ENCODE measurements at places on chromosomes 5 and 9.

GRCh38 chr5:54460181-54460919, 4.9 kb downstream of the HSPB3 start:
- peak; percentile 68 for DNase-seq

DNA sequence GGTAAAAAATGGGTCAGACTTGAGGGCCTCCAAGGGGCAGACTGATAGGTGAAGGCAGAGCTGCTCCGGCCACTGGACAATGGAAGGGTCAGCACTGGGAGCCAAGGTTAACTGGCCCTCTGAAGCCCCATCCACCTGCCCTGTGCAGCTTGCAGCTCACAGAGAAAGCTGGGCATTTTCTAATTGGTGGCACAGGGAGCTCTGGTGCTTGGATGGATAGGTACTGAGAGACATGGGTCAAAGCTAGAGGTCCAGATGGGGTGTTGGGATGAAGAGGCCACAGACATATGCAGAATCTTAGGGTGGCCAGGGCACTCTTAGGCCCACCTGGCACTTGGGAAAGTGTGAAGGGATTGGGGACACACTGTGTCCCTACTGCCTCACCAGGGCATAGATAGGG, 29.5 kb upstream of the SARDH start:
- DNase-seq: no peak

DNA sequence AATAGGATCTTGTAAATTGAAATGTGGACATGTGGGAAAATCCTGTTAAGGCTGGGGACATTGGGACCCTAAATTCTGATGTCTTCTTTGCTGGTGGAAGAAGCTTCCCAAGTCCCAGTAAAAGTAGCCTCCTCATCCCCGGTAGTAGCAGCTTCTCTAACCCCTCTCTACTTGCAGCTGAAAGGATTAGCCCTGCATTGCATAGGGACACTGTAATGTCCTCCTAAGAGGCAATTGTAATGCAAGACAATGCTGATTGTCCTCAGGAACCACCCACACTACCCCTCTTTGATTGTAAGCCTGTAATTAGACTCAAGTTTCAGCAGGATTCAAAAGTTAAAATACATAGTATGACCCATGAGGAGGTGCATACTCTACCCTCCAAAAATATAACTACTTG, 1938.4 kb upstream of the C9orf72 start:
- no peak for DNase-seq

GRCh38 chr5:15168358-15168757, 296.8 kb upstream of the ANKH start:
- DNase-seq: no peak

DNA sequence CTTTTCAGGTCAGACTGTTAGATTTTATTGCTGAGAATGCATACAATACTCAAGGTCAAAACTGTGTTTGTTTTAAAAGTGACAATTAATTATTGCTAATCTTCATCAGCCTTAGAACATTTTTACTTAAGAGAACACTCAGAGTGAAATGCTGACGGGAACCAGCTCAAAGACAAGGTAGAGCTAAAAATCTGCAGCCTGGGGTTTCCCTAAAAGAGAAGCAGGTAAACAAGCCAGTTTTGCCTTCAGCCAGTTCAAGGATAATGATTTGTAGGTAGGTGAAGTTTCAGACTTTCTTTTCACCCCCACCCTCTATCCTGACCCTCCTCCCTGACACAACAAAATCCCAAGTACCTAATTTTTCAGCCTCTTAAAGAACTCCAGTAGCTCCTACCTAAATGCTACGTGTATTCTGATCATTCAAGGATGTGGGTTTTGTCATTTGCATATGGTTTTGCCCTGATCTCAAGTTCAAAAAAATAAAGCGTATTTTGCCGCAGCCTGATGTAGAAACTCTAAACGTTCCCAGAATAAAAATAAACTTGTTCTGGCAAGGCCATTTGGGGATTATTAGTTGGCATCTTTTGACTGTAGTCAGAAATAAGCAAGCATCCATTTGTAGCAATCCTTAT, 407.2 kb downstream of the EFNA5 start:
- no peak for DNase-seq

- no peak for DNase-seq
These were observed 79.2 kb downstream of the SECISBP2 start for GRCh38 chr9:89397471-89397870.

GRCh38 chr9:3648722-3649246, 123.0 kb upstream of the RFX3 start:
- no peak for DNase-seq

DNA sequence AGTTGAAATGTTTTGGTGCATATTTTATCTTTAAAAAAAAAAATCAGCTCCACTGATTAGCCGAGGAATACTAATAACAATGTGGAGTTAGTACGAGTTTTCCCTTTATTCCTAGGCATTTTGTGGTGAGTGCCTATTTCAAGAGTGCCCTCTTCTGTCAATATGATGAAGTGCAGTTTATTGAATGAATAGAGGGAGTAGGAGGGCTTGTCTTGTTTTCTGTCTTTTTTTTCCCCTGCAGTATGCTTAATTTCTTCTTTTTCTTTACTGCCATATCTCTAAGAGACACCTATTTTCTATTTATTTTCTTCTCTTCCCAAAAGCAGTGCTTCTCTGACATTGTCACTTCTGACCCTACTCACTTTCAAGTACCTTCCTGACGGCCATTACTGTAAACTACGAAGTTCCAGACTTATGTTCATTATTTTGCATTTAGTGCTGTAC, 169.6 kb upstream of the PITX1 start:
- DNase-seq: no peak

DNA sequence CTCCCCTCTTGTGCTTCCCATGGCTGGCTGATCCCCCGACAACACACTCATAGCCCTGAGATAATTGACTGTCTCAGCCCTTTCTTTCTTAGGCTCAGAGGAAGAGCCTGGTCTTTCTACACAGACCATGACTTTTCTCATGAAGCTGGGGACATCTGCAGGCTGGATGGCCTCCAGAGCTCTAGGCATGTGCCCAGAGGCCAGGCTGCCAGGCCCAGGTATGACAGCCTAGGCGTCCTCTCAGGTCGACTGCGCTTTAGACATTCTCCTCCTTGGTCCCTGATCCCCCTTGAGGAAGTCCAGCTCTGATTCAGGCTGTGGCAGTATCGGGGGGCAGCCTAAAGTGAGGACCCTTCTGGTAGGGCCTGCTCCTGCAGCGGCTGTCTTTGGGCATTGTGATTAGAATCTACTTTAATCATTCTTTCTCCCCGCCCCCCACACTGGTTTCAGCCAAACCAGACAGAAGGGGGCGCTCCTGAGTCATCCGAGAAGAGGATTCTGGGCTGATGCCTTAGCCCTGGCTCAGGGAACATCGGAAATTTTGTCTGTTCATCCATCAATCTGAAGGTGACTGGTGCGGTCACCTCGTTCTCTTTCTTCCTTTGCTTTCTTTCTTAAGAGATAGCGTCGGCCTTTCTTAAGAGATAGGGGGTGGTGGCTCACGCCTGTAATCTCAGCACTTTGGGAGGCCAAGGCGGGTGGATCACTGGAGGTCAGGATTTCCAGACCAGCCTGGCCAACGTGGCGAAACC, 66.5 kb upstream of the HSPA9 start:
- peak; percentile 63 for DNase-seq

DNA sequence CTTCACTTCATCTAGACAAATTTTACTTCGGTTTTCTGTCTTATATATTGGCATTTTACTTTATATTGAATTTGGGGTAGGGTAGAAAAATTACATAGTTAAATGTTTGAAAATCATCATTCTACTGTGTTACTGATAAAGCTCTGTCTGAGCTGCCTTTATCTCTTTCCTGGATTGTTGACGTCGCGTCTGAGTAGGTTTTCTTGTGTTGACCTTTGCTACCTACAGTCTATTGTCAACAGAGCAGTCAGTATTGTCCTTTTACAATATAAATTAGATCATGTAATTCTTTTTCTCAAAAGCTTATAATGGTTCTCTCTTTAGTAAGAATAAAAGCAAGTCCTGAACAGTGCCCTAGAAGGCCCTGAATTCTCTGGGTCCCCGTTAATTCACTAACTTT, 128.2 kb downstream of the HACD4 start:
- no peak for DNase-seq

GRCh38 chr9:130138791-130139190, 33.4 kb upstream of the NCS1 start:
- DNase-seq: peak; percentile 96

- no peak for DNase-seq
These were observed 55.4 kb upstream of the PPARGC1B start for GRCh38 chr5:149674686-149675085.

DNA sequence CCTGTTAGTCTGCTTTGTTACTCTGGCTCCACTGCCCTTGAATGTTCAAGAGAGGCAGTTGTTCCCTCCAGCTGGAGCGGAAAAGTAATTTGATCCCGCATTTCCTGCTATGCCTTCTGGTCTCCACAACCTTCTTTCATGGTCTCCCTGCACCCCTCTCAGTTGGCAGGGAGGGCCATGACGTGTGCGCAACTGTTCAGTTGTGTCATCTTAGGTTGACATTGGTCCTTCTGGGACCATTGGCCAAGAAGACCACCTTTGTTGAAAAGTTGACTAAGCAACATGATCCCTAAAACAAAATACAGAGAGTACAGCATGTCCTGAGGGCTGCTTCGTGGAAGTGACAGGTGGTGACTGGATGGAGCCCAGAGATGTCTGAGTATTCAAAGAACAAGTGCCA, 192.5 kb upstream of the TUT7 start:
- peak; percentile 36 for DNase-seq

- no peak for DNase-seq
These were observed 36.1 kb downstream of the TAF11L14 start for GRCh38 chr5:17670353-17670752.

DNA sequence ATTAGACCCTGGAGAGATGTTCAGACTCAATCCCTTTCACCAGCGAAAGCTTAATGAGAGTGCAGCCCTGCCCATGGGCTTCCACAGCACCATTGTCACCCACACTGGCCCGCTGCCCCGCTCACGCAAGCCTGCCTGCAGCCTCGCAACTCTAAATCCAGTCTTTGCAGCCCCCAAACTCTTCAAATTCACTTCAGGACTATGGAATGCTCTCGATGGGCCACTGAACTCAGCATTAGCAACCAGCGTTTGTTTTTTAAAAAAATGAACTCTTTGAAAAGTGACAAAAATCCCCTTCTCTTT, 17.1 kb downstream of the DCANP1 start:
- DNase-seq: no peak

GRCh38 chr5:31726952-31727351, 88.0 kb downstream of the PDZD2 start:
- no peak for DNase-seq

DNA sequence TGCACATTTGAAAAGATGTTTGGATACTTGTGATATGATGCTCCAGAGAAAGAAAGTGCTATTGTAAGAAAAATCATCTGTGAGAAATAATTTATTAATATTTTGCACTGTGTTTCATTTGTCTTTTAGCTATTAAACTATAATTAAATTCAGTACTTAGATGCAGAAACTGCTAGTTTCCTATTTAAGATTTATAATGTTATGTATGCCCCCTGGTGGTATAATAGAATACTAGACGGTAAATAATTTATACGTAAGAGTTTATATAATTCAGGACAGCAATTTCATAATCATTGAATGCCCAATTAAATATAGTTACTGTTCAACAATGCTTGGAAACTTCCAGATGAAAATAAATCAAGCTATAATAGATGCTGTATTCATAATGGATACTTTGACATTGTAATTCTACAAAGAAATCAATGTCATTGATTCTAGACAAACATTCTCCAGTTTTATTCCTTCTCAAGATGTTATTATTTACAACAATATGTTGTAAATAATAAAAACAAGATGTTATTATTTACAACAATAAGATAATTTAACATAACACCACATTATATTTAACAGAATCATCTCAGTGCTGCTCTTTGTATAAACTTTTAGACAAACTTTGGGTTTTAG, 101.0 kb downstream of the TMEM232 start:
- DNase-seq: peak; percentile 49

DNA sequence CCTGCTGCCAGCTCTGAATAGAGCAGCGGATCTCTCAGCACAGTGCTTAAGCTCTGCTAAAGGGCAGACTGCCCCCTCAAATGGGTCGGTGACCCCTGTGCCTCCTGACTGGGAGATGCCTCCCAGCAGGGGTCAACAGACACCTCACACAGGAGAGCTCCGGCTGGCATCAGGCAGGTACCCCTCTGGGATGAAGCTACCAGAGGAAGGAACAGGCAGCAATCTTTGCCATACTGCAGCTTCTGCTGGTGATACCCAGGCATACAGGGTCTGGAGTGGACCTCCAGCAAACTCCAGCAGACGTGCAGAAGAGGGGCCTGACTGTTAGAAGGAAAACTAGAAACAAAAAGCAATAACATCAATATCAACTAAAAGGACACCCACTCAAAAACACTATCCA, 131.6 kb downstream of the TMEM232 start:
- no peak for DNase-seq

DNA sequence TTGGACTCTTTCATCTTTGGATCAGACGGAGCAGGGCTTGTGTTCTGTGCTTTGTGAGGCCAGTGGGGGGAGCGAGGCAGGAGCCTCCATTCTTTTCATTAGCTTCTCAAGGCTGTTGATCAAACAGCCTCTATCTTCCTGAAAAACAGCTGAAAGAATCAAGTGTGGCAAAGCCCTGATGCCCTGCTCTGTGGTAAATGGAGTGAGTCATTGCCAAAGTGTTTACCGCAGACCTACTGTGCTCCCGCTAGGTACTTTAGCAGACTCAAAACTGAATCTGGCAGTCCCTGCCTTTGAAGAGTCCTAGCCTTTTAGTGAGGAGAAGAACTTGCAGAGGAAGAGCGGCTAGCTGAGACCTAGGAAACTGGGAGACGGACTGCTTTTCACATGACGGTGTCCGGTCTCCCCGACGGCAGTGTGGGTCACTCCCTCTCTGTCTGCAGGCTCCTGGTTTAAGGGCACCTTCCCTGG, 3.3 kb downstream of the ANKRD33B start:
- DNase-seq: no peak

- peak; percentile 20 for DNase-seq
These were observed 314.7 kb downstream of the MLLT3 start for GRCh38 chr9:20307621-20308020.

- DNase-seq: no peak
These were observed 16.4 kb downstream of the ITK start for GRCh38 chr5:157197086-157197485.

GRCh38 chr9:127446713-127447415, 4.3 kb downstream of the RPL12 start:
- DNase-seq: no peak

DNA sequence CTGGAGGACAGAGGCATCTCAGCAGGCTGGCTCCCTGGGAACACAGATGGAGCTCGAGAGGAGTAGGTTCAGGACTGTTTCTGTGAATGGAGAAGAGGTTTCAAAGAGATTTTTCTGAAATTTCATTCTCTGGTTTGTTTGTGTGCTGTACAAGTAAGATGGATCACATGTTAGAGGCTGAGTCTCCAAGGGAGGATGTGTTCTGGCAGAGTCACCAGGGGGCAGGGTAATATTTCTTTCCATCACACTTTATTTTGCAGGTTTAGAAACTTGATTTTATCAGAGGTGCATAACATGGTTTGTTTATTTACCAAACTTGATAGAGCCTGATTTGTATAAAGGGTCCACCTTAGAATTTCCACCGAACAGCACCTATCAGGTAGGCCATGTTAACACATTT, 69.2 kb upstream of the ARL15 start:
- no peak for DNase-seq

- no peak for DNase-seq
These were observed 41.2 kb downstream of the WDR36 start for GRCh38 chr5:111133436-111133751.
